ENCODE measurements at places on chromosomes 5 and 9. TPM values are rescaled to one million over a fixed set of nuclear protein-coding genes. Genes with fewer than 3 reads are reported as not detected.

SLC36A3 gene
- not detected for total RNA-seq

SPINK6 gene
- total RNA-seq, result not detected

ATP6V0E1 gene
- 319 TPM for total RNA-seq

FOXI1 gene
- not detected for total RNA-seq

PCDHA12 gene
- total RNA-seq, result 0.29 TPM

SURF1 gene
- total RNA-seq, result 30.8 TPM

GRCh38 chr9:87531370-87532295 lies 34.0 kb downstream of the DAPK1 start:
- DNase-seq, result no peak

DNA sequence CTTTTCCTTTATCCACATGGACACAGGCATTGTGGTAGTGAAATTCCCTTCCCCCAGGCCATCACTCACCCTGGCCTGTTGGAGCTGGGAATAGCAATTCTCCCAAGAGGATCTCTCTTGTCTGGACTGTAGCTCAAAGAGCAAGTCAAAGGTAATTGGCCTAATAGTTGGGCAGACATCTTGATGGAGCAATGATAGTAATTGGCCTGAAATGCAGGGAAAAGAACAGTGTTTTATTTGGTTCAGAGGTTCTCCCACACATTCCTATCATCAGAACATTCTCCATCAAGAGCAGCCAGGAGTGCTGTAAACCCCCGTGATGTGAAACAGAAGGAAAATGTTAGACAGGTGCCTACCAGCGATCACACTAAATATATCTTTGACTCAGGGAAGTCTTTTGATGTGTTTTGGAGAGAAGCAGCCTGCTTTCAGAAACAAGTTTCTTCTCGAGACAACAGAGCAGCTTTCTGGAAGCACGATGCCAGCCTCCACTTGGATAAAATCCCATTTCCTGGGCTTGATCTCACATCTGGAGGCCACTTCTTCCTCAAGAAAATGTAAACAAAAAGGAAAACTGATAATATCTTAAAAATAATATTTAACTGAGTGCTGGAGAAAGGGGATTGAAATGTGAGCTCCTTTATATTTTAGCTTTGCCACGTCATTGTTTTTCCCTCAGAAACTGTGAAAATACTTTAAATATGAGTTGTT lies 198.1 kb upstream of the WWC1 start:
- no peak for DNase-seq

- no peak for DNase-seq
These were observed 199.4 kb downstream of the MEF2C start for GRCh38 chr5:88683506-88684135.

DNA sequence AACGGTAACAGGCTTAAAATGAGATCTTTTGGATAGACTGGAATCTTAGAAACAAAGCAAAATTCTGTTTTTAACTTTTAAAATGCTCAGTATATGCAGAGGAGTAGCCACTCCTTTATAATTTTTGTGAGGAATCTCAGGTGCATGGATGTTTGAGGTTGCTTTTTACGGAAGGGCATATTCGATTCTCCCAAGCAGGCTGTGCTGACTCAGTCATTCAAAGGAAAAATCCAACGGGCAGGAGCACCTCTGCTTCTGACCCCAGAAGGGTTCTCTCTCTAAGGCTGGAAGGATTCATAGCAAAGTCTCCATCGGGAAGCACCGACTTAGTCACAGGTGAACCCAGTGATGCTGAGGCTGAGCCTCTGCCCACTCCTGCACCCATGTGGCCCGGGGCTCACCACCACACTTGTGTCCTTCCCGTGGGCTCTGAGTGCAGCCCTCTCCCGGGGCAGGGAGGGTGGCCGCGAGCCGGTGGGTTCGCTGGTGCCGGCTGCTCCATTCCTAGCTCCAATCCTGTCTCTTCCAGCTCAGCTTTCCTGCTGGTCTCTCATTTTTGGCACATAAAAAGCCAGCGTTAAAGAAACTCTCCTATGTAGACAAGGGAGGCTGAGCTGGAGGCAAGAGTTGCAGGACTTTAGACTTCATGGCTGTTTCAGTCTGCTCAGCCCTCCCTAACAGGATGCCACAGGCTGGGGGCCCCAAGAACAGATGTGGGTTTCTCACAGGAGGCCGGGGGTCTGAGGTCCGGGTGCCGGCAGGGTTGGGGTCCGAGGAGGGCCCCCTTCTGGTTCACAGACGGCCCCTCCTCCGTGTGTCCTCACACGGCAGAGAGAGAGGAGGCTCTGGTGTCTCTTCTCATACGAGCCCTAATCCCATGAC lies 135.6 kb upstream of the LPCAT1 start:
- peak; percentile 80 for DNase-seq

GRCh38 chr5:104119529-104119928 lies 556.9 kb upstream of the NUDT12 start:
- no peak for DNase-seq

GRCh38 chr9:36822201-36822600 lies 211.9 kb downstream of the PAX5 start:
- DNase-seq, result no peak

- DNase-seq, result no peak
These were observed 196.9 kb downstream of the TSSK1B start for GRCh38 chr5:113237893-113238292.

DNA sequence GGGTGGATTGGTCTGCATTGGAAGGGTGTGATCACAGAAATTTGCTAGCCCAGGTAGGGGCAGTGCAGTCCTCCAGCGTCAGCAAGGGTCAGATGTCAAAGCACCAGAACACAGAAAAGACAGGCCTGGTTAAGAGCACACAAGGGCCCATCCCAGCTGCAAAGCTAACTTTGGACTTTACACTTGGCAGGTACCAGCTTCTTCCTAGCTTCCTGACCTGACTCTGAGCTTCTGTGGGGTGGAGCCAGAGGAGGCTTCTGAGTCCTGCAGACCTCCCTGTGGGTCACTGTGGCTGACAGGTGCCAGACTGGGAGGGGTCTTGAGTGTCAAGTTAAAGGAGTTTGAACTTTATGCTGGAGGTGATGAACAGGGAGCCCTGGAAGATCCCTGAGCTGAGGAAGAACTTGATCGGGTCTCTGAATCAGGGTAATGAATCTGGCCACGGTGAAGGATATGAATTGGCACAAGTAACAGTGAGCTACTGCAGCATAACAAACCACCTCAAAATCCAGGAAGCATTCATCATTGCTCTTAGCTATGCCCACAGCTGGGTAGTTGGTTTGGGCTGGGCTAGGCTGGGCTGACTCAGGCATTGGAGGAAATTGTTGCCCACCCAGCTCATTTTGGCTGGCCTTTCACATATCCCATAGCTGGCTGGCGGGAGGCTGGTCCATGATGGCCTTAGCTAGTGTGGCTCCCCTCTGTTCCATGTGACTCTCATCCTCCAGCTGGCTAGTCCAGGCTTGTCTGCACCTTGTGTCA lies 63.4 kb downstream of the BARX1 start:
- peak; percentile 75 for DNase-seq

DNA sequence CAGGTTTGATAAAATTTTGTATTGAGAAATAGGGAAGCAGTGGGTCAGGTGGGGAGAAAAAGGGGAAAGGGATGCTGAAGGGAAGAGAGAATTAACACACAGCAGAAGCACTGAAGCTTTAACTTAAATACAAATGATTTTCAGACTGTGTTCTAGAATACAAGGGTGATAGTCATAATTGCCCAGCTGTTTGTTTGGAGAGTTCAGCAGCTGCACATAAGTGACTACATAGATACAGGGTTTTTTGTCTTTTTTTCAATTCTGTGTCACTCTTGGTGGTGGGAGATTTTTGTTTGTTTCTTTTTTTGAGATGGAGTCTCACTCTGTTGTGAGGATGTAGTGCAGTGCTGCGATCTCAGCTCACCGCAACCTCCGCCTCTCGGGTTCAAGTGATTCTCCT lies 590.4 kb upstream of the SEMA6A start:
- DNase-seq, result no peak

GRCh38 chr5:154203798-154204578 lies 13.5 kb downstream of the GALNT10 start:
- no peak for DNase-seq

- DNase-seq, result no peak
These were observed 39.0 kb downstream of the PRKACG start for GRCh38 chr9:68974901-68975300.

DNA sequence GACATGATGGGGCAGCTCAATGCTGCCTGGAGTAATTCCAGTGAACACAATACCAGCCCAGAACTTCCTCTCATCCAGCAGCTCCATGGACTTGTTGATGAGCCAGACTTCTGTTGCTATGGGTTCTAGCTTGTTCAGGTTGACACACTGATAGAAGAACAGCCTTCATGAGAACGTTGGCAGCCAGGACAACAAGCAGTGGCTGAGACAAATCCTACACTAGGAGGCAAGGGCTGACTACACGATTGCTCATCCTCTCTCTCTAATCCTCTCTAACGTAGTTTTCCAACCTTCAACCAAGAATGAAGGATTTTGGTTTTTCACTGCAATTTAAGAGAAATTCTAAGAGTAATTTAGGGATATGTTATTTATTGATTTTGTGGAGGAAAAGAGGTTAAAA lies 67.8 kb downstream of the NIPSNAP3B start:
- no peak for DNase-seq

GRCh38 chr5:146662229-146662628 lies 146.2 kb upstream of the GPR151 start:
- no peak for DNase-seq

GRCh38 chr9:113467183-113467582 lies 3.7 kb downstream of the RGS3 start:
- DNase-seq, result no peak

Measured in mesenteric fat pad (tissue), 1 donor.